ENCODE measurements at places on chromosomes 3 and 15.

DNA sequence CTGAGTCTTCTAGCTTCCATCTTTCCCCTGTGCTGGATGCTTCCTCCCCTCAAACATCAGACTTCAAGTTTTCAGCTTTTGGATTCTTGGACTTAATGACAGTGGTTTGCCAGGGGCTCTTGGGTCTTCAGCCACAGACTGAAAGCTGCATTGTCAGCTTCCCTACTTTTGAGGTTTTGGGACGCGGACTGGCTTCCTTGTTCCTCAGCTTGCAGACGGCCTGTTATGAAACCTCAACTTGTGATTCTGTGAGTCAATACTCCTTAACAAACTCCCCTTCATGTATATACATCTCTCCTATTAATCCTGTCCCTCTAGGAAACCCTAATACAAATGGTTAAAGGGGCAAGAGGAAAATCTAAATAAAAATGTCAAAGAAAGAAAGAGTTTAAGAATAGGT lies 100.1 kb downstream of the ABI3BP start:
- no peak for DNase-seq

DNA sequence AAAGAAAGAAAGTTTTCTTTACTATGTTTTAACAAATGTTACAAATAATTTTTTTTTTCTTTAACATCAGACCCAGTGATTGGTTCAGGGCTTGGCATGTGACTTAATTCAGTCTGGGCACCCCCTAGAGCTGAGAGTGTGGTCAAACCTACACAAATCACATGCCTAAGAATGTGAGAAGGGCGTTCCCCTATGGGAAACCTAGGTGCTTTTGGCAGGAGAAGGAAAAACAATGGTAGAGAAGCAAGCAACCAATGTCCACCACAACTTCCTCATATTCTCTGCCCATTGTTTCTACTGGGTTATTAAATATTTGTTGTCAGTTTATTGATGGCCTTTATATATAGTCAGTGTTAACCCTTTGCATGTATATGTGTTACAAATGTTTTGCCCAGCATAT lies 21.4 kb upstream of the PIAS1 start:
- no peak for DNase-seq

GRCh38 chr3:36876181-36876936 lies 68.5 kb downstream of the TRANK1 start:
- no peak for DNase-seq

GRCh38 chr3:45874677-45875346 lies 11.5 kb upstream of the CCR9 start:
- no peak for DNase-seq

GRCh38 chr3:180656406-180656805 lies 22.9 kb downstream of the CCDC39 start:
- no peak for DNase-seq

- no peak for DNase-seq
These were observed 19.2 kb upstream of the RAD18 start for GRCh38 chr3:8982509-8982908.

GRCh38 chr3:95123104-95123503 lies 1060.2 kb downstream of the NSUN3 start:
- no peak for DNase-seq

GRCh38 chr3:134378818-134379217 lies 4.6 kb upstream of the AMOTL2 start:
- no peak for DNase-seq

DNA sequence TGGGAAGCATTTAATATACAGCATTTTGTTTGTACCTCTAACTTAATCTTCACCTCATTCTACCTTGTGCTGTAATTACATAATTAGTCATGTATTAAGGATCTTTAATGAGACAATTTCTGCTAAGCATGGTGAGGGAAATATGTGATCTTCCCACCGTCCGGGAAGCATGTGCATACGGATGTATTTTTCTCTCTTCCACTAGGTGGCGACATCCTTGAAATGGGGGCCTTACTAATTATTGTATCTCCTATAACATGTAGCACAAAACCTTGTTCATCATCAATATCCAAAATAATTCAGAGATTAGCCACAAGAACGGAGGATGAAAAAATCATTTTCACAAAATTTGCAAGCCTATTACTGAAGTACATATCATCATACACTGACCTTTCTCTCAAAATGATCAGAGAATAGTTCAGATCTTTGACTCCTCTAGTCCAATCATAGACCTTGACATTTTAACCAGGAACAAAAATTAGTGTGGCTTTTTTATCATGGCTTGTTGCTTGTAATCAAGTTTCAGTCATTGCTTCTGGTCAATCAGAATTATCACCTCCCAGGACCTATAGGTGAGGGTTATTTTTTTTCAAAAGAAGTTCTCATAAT lies 148.9 kb upstream of the GBE1 start:
- peak; percentile 16 for DNase-seq

DNA sequence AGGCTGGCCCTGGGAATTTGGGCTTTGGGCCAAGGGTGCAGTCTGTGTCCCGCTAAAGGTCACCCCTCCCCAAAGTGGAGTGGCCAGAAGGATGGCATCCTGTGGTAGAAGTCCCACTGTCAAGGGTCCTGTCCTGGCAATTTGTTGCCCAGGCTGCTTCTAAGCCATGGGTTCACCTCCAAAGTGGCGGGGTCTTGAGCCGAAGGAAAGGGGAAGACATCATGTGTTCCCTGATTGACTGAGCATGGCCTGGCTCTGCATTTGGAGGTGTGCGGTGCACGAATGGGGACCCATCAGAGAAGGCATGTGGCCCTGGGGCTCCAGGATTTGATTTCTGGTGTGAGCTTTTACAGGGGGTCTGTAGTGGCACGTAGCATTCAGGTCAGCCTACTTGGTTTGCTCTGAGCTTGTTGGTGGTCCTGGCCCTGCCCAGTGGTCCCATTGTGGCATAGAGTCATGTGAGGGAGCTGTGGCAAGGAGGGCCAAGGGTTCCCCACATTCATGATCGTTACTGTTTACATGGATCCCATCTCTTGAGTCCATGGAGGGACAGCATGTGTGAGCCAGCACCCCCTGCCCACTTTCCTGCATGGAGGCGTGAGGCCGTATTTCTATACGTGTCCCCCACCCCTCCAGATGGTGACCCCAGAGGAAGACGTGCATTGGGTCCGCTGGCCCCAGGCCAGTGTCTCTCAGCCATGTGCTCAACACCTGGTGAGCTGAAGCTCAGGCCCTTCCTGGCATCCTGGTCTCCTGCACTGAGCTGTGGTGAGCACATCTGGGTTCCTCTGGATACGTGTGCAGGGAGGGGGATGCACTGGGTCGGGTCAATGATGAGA lies 225.1 kb downstream of the SNRPN start:
- no peak for DNase-seq

- DNase-seq, result no peak
These were observed 157.2 kb downstream of the TIGIT start for GRCh38 chr3:114451051-114451451.

Data from stimulated activated naive CD8-positive, alpha-beta T cell treated with anti-CD3 and anti-CD28 coated beads, Interleukin-15, Interleukin-2, amounts not matched to agents 100 U/mL and 50 U/mL, for 24 hours (primary cell).